ENCODE measurements at places on chromosomes 3 and 15.

- DNase-seq, result no peak
These were observed 67.8 kb upstream of the PPP2R3A start for GRCh38 chr3:135897715-135898114.

- no peak for DNase-seq
These were observed 138.4 kb upstream of the NAALADL2 start for GRCh38 chr3:174720717-174721116.

DNA sequence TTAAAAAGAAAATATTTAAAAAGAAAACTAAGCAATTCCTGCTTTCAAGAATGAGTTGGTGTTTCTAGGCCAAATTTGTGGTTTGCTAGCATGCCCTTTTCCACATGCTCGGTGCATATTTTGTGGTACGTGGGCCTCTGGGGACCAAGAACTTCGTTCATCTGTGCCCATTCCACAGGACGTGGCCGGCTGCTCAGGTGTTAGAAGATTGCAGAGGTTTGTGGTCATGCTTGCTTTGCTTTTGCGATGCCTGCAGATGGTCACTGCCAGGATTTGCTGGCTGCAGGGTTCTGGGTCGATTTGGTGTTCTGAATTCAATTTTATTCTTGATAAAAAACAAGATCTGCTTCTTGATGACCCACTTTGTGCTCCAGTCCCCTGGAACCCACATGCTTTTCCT is 7.5 kb downstream of the PSTPIP1 start:
- no peak for DNase-seq

- DNase-seq, result no peak
These were observed 699.4 kb downstream of the ZPLD1 start for GRCh38 chr3:103134023-103134724.

GRCh38 chr3:155188031-155188430 is 105.5 kb downstream of the STRIT1 start:
- DNase-seq, result no peak

- no peak for DNase-seq
These were observed 403.6 kb upstream of the C2CD4B start for GRCh38 chr15:62568702-62569101.

DNA sequence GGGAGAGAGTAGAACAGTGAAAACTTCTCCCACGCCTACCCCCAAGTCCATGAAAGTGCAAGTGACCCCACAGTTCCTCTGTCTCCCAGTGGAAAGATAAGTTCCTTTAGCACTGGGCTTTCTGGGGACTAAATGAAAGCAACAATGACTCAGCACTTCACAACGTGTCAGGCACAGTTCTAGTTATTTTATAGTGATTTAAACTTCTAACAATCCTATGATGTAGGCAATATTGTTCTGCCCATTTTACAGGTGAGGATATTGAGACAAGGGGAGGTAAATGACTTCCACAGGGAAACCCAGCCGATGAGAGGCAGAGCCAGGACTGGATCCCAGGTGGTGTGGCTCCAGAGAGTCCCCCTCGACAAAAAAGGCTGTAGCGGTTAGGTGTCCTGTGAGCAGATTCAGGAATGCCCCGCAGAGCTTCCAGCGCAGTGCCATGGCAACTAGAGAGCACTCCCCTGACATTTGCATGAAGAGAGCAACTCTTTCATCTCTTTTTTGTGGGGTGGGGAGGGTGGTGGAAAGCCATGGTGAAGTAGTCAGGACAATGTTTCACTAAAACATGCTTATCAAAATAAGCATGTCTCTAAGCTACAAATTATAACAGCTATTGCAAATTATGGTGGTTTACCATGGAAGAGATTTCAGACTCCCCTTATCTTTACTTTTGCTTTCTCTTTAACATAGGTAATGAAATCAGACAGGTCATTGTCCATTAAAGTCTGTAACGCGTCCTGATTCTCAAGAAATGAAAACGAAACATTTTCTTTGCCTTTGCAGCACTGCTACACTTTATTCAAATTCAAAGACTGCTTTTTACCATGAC is 62.1 kb downstream of the NR2F2 start:
- DNase-seq, result no peak

GRCh38 chr15:51672155-51672687 is 9.1 kb upstream of the SCG3 start:
- no peak for DNase-seq

- no peak for DNase-seq
These were observed 10.1 kb downstream of the AGTR1 start for GRCh38 chr3:148707601-148708380.

GRCh38 chr3:108223928-108224327 is 1.7 kb upstream of the IFT57 start:
- DNase-seq, result no peak

- DNase-seq, result no peak
These were observed 475.1 kb downstream of the SHQ1 start for GRCh38 chr3:72373139-72373538.

- DNase-seq, result no peak
These were observed 23.6 kb downstream of the SETD5 start for GRCh38 chr3:9420850-9421549.

- DNase-seq, result no peak
These were observed 115.2 kb upstream of the PDZRN3 start for GRCh38 chr3:73739791-73740453.

- no peak for DNase-seq
These were observed 4.3 kb downstream of the ISL2 start for GRCh38 chr15:76340803-76341365.

GRCh38 chr15:89329329-89330084 is 5.1 kb downstream of the POLG start:
- no peak for DNase-seq

DNA sequence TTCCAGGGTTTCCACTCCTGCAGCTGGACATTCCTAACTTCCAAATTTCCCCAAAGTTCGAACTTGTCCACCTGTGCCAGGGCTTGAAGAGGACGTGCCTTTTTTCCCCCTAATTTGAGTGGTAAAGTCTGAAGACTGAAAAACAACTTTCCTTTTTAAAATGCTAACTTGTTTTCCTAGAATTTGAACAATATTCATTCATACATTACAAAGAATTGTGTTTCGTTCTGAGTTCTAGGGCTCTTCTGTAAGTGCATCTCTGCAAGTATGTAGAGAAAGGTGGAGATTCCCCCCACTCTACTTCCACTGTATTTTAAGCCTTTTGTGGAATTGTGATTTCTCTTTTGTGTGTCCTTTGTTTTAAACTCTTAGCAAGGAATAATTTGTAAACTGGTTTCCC is 9.4 kb downstream of the DPH3 start:
- DNase-seq, result no peak

DNA sequence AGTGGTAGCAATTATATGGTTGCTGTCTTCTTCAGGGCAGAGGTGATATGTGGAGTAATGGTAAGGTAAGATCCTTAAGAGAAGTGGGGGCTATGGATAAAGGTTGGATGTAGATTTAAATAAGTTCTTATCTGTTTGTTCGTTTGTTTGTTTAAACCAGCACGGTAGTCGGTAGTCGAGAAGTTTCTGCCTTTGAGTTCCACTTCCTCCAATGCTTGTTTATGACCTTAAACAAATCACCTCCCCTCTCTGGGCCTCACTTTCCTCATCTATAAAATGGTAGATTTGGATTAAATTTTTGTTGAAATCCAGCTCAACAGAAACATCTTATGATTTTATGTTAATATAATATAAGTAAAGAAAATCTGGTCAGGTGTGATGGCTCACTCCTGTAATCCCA is 11.8 kb downstream of the DAPK2 start:
- no peak for DNase-seq

DNA sequence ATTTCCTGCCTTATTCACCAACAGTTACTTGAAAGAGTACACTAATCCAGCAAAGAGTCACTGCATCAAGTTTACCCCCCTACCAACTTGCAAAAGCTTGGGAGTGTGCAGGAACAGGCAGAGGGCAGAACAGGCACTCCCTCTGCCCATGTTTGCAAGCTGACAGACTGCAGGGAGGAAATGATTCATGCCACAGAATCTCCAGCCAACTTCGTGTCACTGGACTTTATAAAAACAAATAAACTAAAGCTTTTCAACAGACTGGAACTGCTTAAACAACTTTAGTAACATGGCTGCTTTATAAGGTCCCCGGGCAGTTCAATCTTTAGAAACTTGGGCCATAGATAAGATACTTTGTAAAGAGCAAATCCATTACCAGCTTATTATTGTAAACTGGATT is 129.5 kb downstream of the THRB start:
- DNase-seq, result no peak

DNA sequence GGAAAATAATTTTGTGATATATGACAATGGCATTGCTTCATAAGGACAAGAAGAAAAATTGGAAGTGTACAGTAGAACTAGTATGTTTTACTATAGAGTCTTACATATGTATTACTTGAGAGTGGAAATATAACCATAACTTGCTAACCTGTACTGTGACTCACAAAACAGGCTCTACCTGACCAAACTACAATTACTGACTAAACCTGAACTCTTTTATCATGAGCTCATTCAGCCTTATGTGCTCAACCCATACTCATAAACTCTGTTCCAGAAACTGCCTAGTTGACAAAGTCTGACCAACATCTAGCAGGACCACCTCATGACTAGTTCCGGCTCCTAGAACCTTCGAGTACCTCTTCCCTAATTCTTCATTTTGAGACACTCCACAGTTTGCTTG is 6.3 kb downstream of the CDIN1 start:
- no peak for DNase-seq

DNA sequence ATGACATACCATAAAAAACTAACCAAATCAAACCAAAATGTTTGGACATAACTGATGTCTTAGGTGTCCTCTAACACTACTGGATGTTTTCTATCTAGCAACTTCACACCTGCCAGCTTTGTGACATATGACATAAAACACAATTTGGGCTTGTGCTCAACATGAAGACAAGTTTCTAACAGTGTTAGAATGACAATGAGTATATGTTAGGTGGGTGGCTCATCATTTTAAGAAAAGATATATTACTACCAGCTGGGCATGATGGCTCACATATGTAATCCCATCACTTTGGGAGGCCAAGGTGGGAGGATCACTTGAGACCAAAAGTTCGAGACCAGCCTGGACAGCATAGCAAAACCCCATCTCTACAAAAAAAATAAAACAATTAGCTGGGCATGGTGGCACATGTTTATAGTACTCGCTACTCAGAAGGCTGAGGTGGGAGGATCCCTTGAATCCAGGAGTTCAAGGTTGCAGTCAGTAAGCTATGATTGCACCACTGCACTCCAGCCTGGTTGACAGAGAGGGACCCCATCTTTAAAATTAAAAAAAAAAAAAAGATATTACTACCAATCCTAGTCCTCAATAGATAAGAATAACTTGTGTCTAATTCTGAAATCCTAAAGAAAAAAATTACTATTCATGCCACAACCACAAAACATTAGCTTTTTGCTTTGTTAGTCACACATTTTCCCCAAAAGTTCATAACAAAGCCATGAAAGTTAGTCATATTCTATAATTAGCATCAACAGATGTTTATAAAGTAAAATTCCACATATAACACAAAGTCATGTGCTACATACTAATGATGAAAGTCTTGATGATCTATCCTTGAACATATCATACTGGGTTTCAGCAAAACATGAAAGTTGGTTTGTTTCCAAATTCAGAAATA is 59.9 kb downstream of the LRRFIP2 start:
- DNase-seq, result no peak

- DNase-seq, result no peak
These were observed 65.8 kb downstream of the GSK3B start for GRCh38 chr3:120028271-120029047.

DNA sequence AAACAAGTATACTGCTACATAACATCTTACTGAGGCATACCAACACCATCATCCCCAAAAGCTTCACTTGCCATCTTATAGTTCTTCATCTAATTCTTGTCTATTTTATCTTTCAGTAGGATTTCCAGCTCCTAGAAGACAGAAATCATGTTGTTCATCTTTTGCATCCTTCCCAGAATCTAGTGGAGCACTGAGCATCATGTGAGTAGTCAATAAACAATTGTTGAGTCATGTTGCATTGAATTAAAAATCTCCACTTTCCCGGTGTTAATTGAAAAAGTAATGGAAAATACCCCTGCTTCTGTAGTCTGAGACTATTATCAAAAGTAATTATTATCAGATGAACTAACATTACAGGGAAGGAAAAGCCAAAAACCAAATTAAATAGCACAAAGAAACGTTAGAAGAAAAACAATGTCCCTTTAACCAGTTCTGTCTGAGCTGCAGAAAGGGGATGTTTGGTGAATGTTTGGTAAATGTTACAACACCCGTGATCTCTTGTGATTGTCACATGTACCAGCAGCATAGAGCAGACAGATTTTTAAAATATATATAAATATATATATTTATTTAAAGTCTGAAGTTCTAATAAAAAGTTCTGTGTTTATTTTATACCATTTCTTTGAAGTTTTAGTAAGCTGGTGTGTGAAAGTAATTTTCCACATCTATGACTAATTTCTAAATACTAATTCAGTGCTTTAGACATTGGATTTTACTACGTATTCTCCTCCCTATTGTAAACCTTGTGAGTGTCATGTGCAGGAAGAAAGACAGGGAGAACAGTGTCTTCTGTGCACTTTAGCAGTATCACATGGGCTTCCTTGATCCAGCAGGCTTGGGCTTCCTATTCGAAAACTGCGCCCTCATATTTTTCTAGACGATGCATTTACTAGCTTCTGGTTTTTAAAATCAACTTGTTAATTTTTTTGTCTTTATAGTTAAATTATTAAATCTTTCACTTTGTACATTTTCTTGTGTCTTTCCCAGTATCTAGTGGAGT is 85.6 kb downstream of the RAP2B start:
- no peak for DNase-seq

DNA sequence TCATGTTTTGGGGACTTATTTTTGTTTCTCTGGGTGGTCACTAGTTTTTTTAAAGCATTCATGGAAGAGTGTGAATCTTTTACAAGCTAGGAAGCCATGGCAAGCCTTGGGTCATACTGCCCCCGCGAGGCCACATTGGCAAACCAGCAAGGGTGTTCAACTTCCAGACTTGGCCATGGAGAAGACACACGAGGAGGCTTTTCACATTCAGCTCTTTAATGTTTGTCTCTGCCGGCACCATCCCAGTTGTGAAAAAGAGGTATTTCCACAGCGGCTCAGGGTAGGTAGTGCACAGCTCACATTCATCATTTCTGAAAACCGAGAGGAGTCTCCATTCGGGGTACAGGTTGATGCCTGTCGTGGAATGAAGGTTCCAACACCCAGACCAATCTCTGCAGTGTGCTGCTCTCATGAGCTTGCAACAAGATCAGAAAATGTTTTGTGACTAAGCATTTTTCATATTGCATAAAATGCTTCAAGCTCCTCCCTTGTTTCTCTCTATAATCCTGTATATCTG is 7.7 kb downstream of the CCR5 start:
- DNase-seq, result peak; percentile 74

DNA sequence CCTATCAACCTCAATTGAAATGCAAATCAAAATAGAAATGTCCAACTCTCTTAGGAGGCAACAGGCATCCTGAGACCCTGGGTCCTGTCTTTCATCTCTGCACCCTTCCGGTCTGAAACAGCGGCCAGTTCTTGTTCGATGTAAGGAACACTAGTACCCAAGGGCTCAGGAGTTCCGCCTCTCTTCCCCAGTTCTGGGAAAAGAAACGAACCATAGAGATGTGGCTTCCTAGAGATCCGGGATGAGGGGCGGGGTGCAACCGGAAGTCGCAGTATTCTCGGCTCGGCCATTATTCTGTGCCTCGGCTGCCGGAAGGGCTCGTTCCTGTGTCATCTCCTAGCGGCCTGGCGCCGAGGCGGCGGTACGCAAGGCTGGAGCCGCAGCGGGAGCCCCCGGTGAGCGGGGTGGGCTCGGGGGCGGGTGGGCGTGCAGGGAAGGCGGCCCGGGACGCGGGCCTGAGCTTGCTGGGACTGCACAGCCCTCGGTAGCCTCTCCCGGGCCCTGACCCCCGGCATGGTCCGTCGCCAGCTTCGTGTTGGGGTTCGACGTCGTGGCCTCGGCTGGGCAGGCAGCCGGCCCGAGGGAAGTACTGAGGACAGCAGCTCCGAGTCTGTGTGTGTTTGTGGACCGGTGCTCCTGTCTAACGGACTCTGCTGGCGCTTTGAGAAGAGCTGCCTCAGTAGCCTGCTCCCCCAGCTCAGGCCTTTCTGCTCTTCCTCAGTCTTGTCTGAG is at the start of gene ZNF197:
TSS of gene ZNF197 (plus strand) at position 288 of the 732 bp plus-strand sequence. CDS start 4,119 bp downstream, outside the sequence.
- peak; percentile 98 for DNase-seq

Measured in posterior cingulate gyrus (tissue), 11 donors.